NCI-H2227 treated with DMSO at 0.1 percent for 48 hours (cell line): ENCODE measurements at places on chromosomes 12 and 14.

GRCh38 chr14:84477996-84478395 is 1051.9 kb upstream of the FLRT2 start:
- DNase-seq = no peak

DNA sequence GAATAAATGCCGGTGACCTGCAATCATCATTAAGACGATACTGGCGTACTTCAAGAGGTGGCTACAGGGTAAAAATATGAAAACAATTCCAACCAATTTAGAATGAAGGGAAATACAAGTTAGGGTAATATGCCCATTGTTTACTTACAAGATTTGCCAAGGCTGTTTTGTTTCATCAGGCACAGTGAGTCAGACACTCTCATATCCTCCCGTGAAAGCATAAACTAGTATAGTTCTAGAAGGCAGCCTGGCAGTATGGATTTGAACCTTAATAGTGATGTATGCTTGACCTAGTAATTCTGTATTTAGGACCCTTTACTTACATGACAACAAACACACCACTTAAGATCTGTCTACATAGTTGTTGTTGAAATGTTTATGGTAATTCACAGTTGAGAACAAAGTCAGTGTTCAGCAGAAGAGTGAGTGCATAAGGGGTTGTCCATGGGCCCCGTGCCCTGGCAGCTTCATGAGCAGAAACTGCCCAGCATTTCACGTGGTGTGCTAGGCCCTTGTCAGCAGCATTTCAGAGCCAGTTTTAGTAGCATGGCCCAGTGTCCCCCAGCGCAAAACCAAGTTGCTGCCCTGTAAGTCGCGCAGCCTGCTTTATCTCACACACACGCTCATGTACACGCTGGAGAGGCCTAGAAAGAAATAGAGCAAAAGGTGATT is 80.8 kb downstream of the EP400 start:
- no peak for DNase-seq

DNA sequence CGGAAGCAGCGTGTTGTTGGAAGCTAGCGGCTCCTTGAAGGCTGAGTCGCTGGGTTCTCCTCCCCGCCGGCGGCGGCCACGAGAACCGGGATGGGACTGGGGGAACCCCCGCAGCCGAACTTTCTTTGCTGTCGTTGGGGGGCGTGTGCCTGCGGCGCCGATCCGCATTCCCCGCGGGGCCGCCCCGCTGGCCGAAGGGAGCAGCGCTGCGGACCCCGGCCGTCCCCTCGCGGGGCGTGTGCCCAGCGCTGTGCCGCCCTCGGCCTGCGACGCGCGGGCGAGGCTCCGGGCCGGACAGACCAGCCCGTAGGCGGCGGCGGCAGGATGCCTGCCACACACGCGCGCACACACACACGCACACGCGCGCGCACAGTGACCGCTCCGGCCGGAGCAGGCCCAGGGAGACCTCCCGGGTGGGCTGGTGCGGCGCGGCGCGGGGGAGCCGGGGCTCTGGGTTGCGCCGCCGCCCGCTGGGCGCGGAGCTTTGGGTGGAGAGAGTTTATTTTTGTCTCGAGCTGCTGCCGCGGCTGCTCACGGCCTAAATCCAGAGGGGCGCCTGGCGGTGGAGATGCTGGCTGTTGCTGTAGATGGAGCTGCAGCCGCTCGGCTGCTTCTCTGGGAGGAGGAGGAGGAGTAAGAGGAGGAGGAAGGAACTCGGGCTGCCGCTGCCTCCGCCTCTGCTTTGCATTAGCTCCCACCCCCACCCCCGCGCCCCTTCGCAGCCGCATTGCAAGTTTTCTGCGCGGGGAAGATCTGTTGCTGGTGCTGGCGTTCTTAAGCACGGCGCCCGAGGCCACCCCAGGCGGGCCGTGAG is at the start of gene SAMD4A:
SAMD4A (plus strand) TSS at position 719 of the 814 bp plus-strand sequence. CDS start 789 bp downstream, outside the sequence.
- peak; percentile 44 for DNase-seq

DNA sequence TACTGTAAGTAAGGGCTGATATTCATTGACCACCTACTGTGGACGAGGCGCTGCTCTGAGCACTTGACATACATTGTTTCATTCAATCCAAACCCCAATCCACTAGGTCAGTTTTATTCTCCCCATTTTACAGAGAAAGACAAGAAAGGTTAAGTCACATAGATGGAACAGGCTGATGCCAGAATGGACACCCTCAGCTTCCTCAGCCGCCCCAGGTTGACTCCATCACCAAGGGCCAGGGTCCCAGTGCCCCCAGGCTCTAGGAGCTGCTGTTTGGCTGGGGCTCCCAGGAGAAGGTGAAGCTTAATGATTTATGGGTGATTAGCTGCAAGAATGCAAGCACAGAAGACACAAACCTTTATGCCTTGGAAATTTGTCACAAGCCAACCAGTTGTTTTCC is 671 bp upstream of the AQP2 start:
- no peak for DNase-seq

GRCh38 chr12:22981711-22982110 is 356.7 kb downstream of the ETNK1 start:
- no peak for DNase-seq

GRCh38 chr12:40963751-40964150 is 224.4 kb upstream of the PDZRN4 start:
- no peak for DNase-seq

GRCh38 chr14:69137843-69138535 is 14.9 kb downstream of the DCAF5 start:
- DNase-seq = no peak

GRCh38 chr14:92552066-92552465 is 38.5 kb downstream of the RIN3 start:
- no peak for DNase-seq

DNA sequence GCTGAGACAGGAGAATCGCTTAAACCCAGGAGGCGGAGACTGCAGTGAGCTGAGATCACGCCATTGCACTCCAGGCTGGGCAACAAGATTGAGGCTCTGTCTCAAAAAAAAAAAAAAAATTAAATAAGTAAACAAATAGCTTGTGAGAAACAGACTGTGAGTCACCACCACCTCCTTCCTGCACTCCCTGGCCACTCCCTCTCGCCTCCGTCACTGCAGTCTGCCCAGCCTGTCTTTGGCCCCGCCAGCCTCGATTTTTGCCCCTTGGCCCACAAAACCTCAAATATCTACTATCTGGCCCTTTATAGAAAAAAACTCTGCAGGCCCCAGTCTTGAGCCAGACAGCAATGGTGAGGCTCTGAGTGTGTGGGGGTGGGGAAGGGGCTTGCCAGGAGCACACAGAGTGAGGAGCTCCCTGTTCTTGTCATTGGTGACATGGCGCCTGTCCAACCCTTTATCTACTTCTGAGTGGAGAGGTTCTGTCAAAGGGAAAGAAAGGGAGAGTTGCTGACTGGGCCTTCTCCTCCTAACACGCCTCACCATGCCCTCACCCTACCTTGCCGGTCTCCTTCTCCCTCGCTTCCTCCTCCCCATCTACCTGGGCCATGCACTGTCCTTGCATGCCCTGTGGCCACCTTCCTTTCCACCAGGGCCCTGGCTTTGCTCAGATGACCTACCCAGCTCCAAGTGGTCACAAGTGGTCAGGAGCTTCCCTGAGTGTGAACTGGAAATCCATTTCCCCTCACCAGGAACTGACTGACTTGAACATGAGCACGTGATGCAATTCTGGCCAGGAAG is 22.1 kb downstream of the LGMN start:
- DNase-seq = no peak

GRCh38 chr12:118190266-118190665 is 54.3 kb downstream of the PEBP1 start:
- peak; percentile 77 for DNase-seq

DNA sequence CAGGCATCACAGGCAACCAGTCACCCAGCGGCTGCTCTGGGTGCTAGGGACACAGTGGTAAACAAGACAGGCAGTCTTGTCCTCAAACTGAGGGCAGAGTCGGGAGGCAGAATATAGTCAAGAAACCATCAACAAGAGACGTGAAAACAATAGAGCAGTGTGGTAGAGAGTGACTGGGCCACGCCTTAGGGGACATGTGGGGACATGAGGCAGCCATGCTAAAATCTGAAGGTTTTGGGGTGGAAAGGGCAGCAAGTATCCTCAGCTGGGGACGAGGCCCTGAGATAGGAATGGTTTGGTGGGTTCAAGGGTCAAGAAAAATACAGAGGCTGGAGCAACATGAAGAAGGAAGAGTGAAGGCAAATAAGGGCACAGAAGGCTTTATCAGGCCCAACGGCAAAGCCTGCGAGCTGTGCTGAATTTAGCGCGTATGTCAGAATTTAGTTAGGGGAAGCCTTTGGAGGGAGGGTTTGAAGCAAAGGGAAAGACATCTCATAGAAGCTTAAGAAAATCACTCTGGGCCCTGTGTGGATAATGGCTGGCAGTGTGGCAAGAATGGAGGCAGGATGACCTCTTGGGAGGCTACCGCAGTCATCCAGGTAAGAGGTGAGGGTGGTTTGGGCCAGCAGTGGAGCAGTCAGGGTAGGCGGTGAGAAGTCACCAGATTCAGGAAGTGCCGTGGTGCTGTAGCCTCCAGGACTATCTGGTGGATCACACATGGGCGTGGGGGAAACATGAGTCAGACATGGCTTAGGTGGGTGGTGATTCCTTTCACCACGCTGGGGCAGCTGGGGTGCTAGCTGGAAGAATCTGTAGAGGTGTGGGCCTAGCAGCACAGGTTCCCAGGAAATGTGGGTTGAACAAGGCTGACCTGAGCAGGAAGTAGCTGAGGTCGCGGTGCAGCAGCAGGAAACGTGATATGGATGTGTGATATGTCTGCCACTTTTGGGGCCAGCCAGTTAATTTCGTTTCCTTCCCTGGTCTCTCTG is 3.0 kb downstream of the EVL start:
- no peak for DNase-seq

GRCh38 chr12:75820848-75821578 is 210.6 kb downstream of the PHLDA1 start:
- DNase-seq = no peak

DNA sequence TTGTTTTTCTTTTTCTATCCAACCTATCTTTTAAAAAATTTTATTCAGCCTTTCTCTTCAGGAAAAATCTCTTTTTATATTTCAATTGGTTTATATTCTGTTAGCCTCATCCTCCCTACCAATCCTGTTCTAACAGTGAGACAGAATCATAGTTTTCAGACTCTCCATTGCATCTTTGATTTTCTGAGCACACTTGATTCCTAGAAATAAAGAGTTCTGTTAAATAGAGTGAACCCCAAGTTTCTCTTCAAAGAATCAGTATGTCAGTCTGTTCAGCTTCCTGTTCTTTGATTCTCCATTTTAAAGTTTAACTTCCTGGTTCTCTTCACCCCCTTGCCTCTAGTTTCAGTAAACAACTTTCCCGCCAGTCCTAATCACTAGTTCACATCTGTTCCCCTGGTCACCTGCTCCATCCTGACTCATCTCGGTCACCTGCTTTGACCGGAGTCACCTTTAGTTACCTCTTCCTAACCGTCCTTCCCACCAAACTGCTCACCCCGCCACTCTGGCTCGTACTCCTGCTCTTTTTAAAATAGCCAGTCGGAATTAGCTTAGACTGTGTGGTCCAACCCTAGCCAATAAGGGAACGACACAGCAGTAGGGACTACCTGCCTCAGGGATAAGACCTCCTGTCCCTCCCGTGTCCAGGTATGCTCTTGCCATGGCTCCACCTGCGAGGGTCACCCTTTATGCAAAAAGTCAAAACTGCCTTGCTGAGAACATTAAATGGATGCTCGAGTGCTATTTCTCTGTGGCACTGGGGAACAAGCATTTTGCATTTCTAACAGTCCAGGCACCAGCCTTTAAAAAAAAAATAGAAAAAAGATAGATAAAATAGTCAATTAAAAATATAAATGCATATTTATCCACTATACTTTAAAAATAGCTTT is 48.4 kb downstream of the DDX51 start:
- DNase-seq = no peak

DNA sequence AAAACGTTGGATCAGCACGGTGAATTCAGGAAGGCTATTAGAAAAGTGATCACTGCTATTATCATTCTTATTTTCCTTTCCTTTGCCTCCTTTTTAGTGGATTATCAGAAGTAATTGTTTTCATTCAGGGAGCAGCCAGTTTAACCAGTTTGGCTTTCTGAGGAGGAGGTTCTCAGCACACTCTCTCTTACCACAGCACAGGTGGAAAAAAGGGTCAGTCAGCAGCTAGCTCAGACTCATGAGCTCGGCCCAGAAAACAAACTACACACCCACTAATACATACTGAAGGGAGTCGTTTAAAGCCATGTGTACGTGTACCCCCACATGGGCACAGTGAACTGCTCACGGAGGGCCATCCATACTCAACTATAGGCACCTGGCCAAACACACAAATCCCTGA is 23.2 kb upstream of the MAGOHB start:
- no peak for DNase-seq

DNA sequence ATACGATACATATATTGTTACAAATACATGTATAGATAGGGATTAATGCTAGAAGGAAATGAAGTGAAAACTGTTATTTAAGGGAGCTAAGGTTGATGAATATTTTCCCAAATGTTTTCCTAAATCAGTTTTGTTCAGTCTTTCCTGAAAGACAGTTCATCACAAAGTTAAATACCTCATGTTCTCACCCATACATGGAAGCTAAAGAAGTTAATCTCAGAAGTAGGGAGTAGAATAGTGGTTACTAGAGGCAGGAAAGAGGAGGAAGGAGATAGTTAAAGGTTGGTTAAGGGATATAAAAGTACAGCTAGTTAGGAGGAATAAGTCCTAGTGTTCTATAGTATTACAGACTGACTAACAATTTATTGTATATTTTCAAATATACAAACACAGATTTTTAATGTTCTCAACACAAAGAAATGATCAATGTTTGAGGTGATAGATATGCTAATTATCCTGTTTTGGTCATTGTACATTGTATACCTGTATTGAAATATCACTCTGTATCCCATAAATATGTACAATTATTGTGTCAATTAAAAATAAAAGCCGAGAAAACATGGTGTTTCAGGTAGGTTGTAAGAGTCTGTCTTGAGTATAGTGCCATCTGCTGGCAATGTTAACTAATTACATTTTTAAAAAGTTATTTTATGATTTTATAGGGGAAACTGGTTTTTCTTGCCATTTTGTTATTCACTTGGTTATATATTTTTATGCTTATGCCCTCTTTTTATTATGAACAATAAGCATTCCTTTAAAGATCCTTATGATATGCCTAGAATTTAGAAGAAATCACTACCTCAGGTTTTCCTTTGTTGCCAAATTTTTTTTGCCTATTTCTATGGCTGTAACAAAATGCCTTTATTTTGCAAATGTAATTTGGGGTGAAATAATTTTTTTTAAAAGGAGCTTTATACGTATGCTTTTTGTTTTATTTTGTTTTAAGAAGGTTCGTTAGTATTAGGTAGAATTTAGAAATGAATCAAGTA is 26.9 kb downstream of the ZDHHC17 start:
- peak; percentile 43 for DNase-seq
